H54 (cell line): ENCODE measurements at places on chromosomes 11 and 22.

DNA sequence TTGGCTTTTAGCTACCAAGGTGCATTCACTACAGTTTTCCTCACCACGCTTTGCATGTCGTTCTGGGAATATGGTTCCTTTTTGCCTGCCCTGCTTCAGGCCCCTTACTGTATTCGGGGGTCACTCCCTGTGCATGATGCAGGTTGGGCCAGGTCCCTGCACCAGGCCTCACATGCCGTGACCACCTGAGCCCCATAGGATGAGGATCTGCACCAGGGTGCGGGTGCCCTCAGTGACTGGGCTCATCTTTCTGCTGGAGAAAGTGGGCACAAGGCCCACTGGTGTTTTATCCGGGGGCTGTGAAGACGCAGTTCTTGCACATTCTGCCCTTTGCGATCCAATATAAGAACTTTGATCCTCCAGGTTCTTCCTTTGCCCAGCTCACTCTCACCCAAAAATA is 45.7 kb upstream of the CABP7 start:
- DNase-seq = no peak

DNA sequence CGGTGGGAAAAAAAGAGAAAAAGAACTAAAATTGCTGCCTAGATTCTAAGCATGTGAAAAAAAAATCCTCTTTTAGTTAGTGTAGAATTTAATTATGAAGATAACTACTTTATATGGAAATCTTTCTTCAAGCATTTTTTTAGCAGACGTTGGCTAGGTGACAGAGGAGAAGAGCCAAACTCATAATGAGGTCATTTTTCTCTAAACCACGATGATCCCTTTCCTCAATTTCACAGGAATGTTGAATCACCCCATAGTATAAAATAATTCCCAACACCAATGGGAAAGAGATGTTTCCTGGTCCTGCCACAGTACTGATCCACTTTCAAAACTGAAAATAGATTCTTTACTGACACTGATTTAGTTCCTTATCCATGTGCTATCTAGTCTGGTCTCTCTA is 319.8 kb downstream of the DLG2 start:
- DNase-seq = no peak

DNA sequence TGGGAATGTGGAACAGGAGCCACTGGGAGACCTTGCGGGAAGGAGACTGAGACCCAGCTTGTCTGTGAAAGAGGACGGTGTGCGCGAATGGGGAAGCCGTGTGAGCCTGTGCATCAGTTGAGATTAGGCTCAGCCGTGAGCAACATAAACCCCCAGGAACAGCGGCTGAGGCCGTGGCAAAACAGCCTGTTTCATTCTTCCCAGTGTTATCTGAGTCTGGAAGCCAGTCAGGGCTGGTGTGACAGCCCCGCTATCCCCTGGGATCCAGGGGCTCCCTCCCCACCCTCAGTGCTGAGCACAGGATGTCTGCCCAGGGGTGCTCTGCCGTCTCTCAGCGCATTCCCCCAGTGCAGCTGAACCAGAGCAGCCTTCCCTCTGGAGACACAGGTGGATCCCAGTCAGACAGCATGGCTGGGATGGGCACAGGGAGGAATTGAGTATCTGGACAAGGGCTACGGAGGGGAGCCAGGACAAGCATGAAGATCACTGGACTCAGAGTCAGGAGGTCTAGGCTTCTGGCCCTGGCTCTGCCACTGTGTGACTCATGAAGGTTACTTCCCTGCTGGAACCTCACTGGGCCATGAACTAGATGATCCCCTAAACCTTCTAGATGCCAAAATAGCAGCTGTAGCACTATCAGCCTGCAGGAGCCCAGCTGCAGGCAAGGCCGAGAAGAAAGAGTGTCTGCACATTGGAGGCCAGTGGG is 8.6 kb downstream of the OAF start:
- no peak for DNase-seq

DNA sequence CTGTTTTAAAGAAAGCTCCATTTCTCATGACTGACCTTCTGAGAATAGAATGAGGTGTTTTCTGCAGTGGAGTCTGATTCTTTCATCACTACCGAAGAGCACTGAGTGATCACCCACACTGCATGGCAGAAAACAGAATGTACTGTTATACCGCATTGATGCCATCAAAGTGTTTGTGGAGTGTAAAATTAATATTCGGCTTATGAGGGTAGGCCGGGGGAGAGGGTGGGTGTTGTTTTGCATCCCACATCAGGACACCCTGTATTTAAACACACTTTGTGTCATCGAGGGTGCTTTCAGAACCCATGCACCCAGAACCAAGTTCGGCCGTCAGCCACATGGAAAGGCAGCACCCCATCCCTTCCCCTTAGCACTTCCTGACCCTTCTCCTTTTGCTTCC is 41.3 kb upstream of the ETS1 start:
- no peak for DNase-seq

DNA sequence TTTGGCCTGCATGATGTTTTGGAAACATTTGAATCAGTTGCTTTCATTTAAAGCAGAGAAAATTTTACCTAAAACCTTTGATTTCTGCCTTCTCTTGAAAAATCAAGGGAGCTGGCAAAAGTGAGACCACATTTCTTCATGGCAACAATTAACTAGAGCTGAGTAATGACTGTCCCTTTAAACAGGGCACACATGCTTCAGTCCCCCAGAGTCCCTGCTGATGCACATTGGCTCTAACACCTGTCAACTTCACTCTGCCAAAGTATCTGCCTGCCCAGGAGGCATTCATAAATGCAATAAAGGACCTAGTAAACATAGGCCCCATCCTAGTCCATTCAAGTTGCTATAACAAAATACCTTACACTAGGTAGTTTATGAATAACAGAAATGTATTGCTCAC is 87.1 kb upstream of the LDLRAD3 start:
- DNase-seq = no peak

GRCh38 chr22:17749605-17750395 is 24.5 kb downstream of the BID start:
- no peak for DNase-seq

DNA sequence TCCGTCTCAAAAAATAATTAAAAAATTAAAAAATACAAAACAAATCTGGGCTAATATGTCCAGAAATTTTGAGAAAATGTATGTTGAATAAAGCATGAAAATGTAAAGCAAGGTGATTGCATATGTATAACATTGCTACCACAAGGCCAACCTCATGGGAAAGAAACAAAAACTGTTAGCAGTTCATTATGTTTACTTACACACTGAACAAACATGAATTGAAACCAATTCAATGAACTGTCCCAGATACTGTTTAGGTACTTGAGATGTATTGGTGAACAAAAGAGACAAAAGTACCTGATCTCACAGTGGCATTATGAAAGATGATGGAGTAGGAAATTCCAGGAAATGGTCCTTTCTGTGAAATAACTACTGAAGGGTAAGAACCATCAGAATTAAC is 43.8 kb upstream of the IGLL5 start:
- DNase-seq = no peak

- DNase-seq = no peak
These were observed 1085.3 kb downstream of the DLG2 start for GRCh38 chr11:84541731-84542340.

DNA sequence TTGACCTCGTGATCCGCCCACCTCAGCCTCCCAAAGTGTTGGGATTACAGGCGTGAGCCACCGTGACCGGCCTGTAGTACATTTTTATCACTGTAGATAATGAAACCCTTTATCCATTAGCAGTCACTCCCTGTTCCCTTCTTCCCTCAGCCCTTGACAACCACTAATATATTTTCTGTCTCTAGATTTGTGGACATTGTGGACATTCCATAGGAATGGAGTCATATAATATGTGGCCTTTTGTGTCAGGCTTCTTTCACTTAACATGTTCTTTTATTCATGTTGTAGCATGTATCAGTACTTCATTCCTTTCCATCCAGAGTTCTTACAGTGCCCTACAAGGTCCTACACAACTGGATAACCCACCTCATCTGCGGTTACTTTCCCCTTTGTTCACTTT is 30.5 kb downstream of the RRM1 start:
- DNase-seq = no peak

DNA sequence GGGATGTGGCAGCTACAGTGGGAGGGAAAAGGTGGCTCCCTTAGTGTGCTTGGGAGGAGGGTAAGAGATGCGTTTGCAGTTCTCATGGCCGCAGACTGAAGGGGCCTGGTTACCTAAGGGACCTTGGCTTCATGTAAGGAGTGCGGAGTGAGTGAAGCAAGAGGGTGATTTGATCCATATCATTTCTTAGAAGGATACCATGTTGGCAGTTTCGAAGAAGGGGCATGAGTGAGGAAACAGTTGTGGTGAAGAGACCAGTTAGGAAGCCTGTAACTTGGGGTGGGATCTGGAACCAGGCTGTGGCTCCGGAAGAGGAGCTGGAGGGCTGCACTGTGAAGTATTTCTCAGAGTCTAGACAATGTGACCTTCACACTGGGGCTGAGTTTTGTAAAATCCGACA is 45.0 kb downstream of the ST3GAL4 start:
- no peak for DNase-seq

GRCh38 chr11:16853859-16854258 is 115.4 kb downstream of the C11orf58 start:
- DNase-seq = no peak

- DNase-seq = no peak
These were observed 16.4 kb downstream of the PRR5 start for GRCh38 chr22:44718418-44718817.

- peak; percentile 79 for DNase-seq
These were observed 55.5 kb downstream of the ABTB2 start for GRCh38 chr11:34302046-34302921.

DNA sequence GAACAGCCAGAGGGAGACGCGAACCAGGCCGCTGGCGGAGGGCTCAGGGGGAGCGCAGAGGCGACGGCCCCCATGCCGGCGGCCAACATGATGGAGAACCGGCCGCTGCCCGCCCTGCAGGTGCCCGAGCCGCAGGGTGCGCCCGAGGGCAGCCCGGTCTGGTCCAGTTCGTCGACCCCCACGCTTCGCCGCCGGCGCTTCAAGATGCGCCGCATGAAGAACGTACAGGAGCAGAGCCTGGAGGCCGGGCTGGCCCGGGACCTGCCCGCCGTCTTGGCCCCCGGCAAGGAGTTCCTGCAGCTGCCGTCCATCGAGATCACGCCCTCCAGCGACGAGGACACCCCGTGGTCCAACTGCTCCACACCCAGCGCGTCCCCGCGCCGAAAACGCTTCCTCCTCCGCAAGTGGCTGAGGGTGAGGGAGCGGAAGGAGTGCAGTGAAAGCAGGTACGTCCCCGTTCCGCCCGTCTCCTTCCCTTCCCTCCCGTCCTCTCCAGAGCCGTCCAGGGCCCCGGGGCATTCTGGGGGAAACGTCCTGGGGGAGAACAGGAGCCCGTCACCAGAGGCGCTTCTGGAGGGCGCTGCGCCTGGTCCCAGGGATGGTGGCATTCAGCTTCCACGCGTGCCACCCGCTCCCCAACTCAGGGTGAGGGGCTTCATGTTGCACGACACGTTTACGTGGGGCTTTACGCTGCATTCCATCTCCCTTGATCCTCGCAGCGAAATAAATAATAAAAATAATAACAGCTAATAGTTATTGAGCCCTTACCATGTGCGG is 840 bp downstream of the GRAMD1B start:
- peak; percentile 30 for DNase-seq

DNA sequence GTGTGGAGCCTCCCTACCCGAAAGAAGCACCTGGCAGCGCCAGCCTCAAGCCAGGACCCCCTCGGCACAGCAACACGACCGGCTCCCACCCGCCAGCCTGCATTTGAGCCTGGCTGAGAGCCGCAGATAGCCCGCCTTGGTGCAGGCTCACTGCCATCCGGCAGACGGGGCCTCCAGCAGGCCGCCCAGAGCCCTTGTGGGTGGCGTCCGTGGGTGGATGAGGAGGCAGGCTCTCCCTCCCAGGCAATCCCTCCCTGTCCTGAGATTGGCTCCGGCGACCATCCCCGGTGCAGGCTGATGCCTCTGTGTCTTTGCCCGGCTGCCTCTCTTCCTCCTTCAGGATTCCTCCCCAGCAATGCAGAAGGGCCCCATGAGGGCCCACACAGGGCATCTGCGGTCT is 1527.9 kb downstream of the BRD1 start:
- no peak for DNase-seq

DNA sequence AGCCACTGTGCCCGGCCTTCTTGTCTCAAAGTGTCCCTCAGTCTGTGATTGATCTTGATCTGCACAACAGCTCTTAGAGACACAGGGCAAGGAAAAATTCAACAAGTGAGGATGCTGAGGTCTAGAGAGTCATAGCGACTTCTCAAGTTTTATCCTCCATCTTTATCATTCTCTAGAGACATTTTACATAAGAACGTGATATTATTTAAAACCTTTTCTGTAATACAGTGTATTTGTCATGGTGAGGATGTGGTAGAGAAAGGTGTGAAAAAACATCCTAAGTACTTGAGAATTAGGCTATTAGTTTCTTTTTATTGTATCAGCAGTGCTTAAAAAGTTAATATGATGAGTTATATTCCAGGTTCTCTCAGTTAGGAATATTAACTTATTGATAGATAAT is 50.2 kb downstream of the EMSY start:
- DNase-seq = no peak

GRCh38 chr11:82818409-82819043 is 81.7 kb downstream of the PRCP start:
- DNase-seq = no peak

- no peak for DNase-seq
These were observed 1388.0 kb downstream of the BRD1 start for GRCh38 chr22:48439560-48440135.

- DNase-seq = peak; percentile 1
These were observed 14.1 kb downstream of the AASDHPPT start for GRCh38 chr11:106091480-106092123.

GRCh38 chr11:105718641-105719040 is 108.8 kb downstream of the GRIA4 start:
- DNase-seq = no peak

DNA sequence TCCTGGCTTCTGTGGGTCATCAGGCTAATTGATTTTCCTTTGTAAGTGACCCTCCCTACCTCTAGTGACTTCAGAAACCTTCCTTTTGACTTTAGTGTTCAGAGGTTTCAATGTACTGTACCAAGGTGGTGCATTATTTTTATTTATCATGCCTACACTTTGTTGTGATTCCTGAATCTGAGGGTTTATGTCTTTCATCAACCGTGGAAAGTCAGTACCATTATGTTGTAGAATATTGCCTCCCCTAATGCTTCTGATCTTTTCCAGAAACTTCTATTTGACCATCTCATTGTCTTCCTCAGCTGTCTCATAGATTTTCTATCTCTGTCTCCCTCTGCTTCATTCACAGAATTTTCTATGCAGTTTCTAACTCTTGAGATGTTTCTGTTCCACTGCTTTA is 105.5 kb downstream of the KCNQ1OT1 start:
- no peak for DNase-seq
